Naive thymus-derived CD4-positive, alpha-beta T cell (primary cell): ENCODE measurements at places on chromosomes 13 and 19. TPM values are rescaled to one million over a fixed set of nuclear protein-coding genes. Genes with fewer than 3 reads are reported as not detected.
A peak's percentile ranks its signal among the peaks of the same experiment; 100 is the strongest.

Gene TICAM1
- 12.5 TPM for total RNA-seq

Gene ZNF808
- 51.5 TPM for total RNA-seq

Gene NLRP7
- not detected for total RNA-seq

Gene C19orf33
- not detected for total RNA-seq

Gene ALOX5AP
- total RNA-seq, result 110 and 127 TPM in 2 replicates

Gene FAM216B
- not detected for total RNA-seq

DNA sequence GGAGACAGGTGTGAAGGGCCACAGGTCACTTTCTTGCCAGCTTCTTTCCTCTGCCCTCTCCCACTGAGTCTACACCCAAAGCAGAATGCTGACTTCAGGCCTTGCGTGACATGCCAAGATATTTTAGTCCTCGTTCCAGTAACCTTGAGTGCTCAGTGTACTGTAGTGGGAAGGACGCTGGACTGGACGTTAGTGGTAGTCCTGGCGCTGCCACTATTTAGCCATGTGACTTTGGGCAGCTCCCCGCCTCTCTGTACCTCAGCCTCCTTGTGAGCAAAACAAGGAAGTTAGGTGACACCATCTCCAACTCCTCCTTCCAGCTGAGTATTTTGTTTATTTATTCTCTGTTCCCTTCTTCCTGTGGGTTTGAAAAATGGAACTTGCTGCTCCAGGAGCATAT is 86.1 kb downstream of the FRY start:
- H3K4me1 ChIP-seq, result peaks cover 3% of the 10 kb centered on the region
- H3K27me3 ChIP-seq, result no peaks in the 10 kb centered on the region
- H3K4me3 ChIP-seq, result no peak overlapping the region
- H3K27ac ChIP-seq, result no peak overlapping the region

GRCh38 chr13:78105656-78106055 is 187.0 kb upstream of the EDNRB start:
- no peaks in the 10 kb centered on the region for H3K36me3 ChIP-seq
- H3K27me3 ChIP-seq, result no peaks in the 10 kb centered on the region
- no peak overlapping the region for H3K4me3 ChIP-seq
- H3K27ac ChIP-seq, result no peak overlapping the region
- no peaks in the 10 kb centered on the region for H3K4me1 ChIP-seq

GRCh38 chr13:66940113-66940512 is 290.0 kb downstream of the PCDH9 start:
- H3K4me1 ChIP-seq, result no peaks in the 10 kb centered on the region
- no peak for DNase-seq
- H3K4me3 ChIP-seq, result no peak overlapping the region

- DNase-seq, result no peak
- no peaks in the 10 kb centered on the region for H3K36me3 ChIP-seq
- peak overlapping the region; percentile 85 for H3K4me3 ChIP-seq
- peak overlapping the region; percentile 69 for H3K27ac ChIP-seq
Observed at GRCh38 chr19:38647966-38648768, 718 bp downstream of the ACTN4 start.

DNA sequence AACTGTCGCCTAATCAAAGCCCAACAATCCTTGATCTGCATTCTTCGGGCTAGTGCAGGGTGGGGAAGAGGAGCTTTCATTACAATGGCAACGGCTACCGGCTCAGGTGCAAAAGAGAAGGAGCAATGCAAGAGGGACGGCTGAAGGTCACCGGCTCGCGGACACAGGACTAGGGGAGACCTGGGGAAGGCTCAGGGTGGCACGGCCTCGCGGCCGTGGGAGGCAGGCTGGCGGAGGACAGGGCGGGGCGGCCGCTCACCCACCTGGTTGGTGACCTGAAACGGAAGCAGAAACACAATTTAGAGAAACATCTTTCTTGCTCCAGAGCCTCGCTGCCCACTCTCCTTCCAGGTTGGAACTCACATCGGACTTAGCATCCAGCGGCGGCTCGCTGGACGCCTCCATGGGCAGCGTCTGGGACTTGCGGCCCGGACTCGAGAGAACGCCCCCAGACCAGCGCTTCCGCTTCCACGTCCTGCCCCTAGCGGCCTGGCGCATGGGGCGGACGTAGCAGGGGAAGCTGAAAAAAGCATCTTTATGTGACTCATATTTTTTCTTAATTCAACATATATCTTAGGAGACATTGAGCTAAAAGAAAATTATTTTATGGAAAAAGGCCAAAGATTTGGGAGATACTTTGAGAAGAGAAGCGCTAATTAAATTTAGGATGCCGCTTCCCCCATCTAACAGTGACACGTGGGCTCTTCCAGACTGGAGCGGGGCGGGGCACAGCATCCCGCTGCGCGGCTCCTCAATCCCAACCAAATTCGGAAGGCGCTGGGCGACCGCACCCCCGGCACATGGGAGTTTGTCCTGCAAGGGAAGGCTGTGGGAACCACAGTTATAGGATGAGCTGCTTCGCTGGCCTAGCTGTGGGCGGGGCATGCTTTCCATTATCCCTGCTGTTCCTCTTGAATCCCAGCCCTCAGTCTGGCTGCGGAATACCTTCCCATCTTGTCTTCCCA is at the start of gene COMMD6:
Gene COMMD6 (minus strand): TSS at position 441 of the 965 bp plus-strand sequence. CDS start 36 bp downstream, at position 405.
- DNase-seq, result peak; percentile 77
- H3K27me3 ChIP-seq, result no peaks in the 10 kb centered on the region
- H3K4me3 ChIP-seq, result peak within 1 kb of the TSS; percentile 96
- no peaks in the 10 kb centered on the region for H3K36me3 ChIP-seq
- H3K27ac ChIP-seq, result peak within 1 kb of the TSS; percentile 85

GRCh38 chr13:21608961-21609360 is 5.0 kb upstream of the MICU2 start:
- no peak overlapping the region for H3K4me3 ChIP-seq
- H3K4me1 ChIP-seq, result peaks cover 8% of the 10 kb centered on the region
- DNase-seq, result no peak
- H3K36me3 ChIP-seq, result no peaks in the 10 kb centered on the region
- no peak overlapping the region for H3K27ac ChIP-seq

- no peak overlapping the region for H3K4me3 ChIP-seq
- no peaks in the 10 kb centered on the region for H3K27me3 ChIP-seq
- H3K4me1 ChIP-seq, result no peaks in the 10 kb centered on the region
- DNase-seq, result no peak
- no peak overlapping the region for H3K27ac ChIP-seq
Observed at GRCh38 chr13:101552786-101553185, 100.3 kb downstream of the ITGBL1 start.

DNA sequence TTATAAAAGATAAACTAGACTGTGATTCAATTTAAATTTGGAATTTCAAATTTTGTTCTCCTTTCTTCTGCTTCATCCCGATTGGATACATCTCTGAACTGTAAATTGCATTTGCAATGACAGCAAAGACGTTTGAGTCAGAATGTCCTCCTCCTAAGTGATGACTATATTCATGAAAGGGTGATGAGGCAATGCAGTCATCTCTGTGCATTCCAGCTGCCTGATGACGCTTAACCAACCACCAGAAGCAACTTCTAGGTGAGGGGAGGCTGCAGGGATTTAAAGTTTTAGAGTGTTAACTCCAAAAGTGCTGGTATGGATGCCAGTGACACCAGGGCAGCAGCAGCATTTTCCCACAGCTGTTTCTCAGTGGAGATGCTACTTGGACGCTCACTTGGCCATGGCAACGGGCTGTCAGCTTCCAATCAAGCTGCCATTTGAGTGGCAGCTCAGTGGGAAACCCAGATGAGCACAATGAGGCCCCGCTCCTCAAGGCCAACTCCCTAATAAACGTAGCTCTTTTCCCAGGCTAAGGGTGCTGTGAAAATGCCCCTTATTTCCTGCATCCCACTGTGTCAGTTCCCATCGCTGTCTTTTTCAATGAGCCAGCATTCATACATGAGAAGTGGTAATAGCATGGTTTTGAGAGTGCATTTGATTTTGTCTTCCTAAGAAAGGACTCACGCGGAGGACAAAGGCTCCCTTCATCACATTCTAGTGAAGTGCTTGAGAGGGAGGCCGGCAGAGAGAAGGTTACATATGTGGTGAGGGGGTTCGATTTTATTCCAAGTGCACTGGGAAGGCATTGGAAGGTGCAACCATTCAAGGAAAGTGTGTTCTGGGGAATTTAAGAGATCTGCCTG is 45.2 kb upstream of the AMER2 start:
- H3K36me3 ChIP-seq, result no peaks in the 10 kb centered on the region
- DNase-seq, result no peak
- H3K4me1 ChIP-seq, result no peaks in the 10 kb centered on the region
- no peak overlapping the region for H3K27ac ChIP-seq
- H3K4me3 ChIP-seq, result no peak overlapping the region

GRCh38 chr13:49165798-49166752 is 54.1 kb upstream of the MLNR start:
- no peak overlapping the region for H3K27ac ChIP-seq
- DNase-seq, result no peak
- no peak overlapping the region for H3K4me3 ChIP-seq
- no peaks in the 10 kb centered on the region for H3K27me3 ChIP-seq
- H3K36me3 ChIP-seq, result peaks cover 49% of the 10 kb centered on the region
- no peaks in the 10 kb centered on the region for H3K4me1 ChIP-seq

- no peak overlapping the region for H3K27ac ChIP-seq
- H3K36me3 ChIP-seq, result no peaks in the 10 kb centered on the region
- no peaks in the 10 kb centered on the region for H3K27me3 ChIP-seq
- H3K4me1 ChIP-seq, result no peaks in the 10 kb centered on the region
Observed at GRCh38 chr13:28851422-28851821, 31.3 kb downstream of the MTUS2 start.

- H3K36me3 ChIP-seq, result no peaks in the 10 kb centered on the region
- no peaks in the 10 kb centered on the region for H3K4me1 ChIP-seq
- no peak overlapping the region for H3K27ac ChIP-seq
- H3K27me3 ChIP-seq, result no peaks in the 10 kb centered on the region
- DNase-seq, result no peak
- no peak overlapping the region for H3K4me3 ChIP-seq
Observed at GRCh38 chr13:70923863-70924752, 815.9 kb upstream of the KLHL1 start.

DNA sequence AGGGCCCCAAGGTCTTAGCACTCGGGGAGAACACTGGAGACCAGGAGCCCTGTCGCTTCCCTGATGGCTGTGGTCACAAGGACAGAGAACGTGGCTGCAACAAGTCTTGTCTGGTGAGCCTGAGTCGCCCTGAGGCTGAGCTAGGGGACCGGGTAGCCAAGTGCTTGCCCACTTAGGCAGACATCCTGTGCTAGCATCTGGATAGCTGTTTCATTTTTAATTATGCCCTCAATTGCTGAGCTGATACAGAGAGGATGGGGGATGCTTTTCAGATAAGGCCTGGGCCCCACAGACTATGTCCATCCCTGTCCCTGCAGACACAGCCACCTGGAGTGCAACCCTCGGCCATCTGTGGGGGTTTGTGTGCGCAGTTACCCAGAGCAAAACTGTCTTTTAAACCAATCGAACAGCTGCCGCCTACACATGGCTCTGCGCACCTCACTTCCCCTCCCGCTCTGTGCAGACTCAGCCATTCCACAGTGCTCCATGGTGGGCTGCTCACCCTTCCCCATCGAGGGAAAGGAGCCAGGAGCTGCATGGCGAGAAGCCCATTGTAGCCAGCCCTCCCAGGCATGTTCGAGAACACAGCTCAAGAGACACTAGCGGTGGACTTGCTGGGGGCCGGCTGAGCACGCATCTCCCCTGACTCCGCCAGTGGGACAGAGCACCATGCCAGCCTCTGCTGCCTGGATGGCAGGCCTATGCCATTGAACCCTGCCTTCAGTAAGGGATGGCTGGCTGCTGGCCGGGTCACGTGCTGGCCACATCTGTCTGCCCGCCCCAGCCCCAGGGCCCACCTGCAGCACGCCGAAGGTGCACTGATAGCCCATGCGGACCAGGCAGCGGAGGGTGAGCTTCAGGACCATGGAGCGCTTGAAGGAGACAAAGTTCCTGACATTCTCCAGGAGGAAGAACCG is 19.4 kb upstream of the EIF3G start:
- H3K4me1 ChIP-seq, result peaks cover 31% of the 10 kb centered on the region
- H3K27ac ChIP-seq, result peak overlapping the region; percentile 43
- H3K36me3 ChIP-seq, result peaks cover 83% of the 10 kb centered on the region
- no peak overlapping the region for H3K4me3 ChIP-seq

DNA sequence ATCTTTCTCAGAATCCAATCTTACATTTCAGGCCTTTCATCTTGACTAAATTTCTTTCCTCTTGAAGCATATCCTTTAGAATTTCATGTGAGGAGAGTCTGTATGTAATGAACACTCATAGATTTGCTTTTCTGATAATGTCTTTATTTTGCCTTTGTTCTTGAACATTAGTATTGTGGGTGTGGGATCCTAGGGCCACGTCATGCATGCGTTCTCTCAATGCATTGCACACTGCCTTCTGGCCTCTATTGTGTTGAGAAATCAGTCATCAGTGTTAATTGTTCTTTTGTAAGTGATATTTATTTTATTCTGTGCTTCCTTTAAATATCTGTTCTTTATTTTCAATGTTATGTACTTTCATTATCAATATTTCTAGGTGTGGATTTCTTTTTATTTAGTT is 364.9 kb downstream of the OXGR1 start:
- no peaks in the 10 kb centered on the region for H3K4me1 ChIP-seq
- no peak overlapping the region for H3K27ac ChIP-seq
- H3K27me3 ChIP-seq, result no peaks in the 10 kb centered on the region
- DNase-seq, result no peak
- no peak overlapping the region for H3K4me3 ChIP-seq
